ENCODE measurements at places on chromosomes 3 and 15. TPM values are rescaled to one million over a fixed set of nuclear protein-coding genes. Genes with fewer than 3 reads are reported as not detected.

Gene CELF6
- total RNA-seq = 1.5 TPM

Gene C3orf70
- 1.4 TPM for total RNA-seq

DNA sequence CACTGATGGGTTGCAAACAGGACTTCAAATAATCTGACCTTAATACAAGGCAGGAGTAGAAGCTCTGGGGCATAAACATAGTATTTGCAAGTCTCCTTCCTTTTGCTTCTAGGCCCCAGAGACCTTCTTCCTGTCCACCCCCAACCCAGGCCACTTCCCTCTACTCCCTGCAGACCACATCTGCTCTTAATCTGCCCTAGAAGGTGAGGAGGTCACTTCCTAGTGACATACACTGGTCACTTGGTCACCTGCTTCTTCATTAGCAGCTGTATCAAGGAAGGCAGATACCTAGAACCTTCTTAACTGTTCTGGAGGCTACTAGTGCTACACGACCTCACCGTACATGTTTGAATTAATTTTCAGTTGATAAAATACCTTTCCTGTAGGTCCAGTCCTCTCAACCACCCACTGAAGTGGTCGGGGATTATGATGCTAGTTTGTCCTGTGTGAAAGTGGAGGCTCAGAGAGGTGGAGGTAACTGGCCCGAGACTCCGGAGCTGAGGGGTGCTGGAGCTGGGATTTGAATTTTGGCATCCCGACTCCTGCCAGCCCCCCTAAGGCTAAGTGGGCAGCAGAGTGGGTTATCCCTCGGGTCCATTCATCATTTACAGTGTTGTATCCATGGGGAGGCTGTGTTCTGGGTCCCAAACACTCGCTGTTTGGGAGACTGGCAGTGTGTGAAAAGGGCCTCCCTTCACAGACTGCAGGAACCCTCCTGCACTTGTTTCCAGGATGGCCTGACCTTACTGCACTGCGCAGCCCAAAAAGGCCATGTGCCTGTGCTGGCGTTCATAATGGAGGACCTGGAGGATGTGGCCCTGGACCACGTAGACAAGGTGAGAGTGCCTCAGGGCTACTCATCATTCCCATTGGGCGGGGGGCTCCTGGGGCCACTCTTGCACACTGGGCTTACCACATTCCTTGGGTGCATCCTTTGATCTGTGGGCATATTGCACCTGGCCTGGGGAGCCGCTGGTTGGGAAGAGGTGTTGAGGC, 13.9 kb downstream of the ANKDD1A start:
- no peak for DNase-seq

- no peak for DNase-seq
Measured at GRCh38 chr3:197337656-197338055, 39.2 kb upstream of the DLG1 start.

Gene ZIC4
- not detected for total RNA-seq

- no peak for DNase-seq
Measured at GRCh38 chr3:107884719-107885460, 205.9 kb downstream of the CD47 start.

DNA sequence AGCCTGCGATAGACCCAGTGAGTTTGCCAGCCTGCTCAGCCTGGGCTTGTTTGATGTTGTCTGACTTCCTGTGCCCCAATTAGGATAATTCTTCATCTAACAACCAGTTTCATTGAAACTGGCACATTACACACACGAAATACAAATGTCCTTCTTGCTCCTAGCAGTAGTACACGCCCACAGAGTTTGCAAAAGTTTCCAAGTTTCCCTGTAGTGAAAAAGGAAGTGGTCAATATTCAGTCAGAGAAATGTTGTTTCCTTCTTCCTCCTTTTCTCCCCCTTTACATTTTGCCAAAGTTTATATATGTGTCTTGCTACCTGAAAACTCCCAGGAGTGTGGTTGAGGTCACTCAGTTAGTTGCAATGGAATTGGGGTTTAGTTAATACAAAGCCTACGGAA, 58.4 kb upstream of the LRTM1 start:
- DNase-seq = no peak

DNA sequence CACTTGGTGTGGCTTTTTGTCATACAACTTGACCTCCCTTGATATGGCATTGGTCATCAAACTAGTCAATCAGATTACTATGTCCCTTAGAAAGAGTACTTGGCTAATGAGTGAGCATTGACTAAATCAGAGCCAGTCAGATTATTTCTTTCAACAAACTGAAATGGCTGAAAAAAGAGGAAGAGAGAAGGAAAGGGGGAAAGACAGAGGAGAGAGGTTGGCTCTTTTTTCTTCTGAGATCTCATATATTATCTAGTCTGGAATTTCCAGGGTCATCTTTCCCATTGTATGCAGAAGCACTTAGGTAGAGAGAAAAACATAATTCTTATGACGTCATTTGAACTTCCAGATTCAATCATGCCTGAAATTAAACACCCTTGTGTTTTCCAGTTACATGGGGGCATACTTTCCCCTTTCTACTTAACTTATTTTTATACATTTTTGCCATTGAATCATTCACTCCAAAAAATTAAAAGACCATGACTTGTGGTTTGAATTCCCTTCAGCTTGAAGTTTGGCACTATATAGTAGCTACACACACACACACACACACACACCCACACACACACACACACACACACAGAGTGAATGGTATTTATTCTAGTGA, 387.8 kb downstream of the LSAMP start:
- DNase-seq = no peak

DNA sequence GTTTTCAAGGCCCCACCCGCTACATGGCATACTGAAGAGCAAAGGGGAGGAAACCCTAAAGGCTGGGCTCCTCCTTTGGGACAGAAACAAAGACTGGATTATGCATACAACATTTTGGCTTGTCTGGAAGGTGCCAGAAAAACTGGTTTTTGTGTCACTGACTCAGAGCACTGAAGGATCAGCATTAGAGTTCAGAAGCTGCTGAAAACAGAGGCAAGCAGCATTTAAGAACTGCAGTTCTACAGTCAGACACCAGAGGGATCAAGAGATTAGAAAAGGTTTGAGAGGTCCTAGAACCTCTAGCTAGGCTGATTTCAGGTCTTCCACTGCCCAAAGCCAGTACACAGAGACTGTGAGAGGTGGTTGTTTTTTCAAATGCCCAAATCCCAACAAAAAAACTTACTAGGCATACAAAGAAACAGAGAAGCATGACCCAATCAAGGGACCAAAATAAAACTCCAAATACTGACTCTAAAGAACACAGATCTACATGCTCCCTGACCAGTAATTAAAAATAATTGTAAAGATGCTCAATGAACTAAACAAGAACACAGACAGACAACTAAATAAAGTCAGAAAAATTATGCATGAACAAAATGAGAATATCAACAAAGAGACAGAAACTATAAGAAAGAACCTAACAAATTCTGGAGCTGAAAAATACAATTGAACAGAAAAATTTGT, 91.2 kb downstream of the SENP2 start:
- no peak for DNase-seq

DNA sequence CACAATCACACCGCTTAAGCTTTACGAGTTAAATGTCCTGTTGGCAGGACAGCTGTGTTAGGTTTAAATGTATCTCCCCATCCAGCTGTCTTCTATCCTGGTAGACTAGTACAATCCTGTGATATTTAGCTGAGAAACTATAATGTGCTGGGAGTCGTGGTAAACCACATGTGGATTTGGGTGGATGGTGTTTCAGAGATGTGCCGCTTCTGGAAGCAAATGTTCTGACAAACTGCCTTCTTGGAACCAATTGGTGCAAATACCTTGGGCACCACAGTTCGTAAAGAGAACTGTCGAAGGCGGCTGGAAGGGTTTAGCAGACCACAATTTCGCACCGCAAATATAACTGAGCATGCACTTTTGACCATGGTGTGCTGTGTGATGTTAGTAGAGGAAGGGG, 15.0 kb downstream of the SCG5 start:
- DNase-seq = no peak

- DNase-seq = no peak
Measured at GRCh38 chr3:152160350-152161011, 108.2 kb upstream of the MBNL1 start.

DNA sequence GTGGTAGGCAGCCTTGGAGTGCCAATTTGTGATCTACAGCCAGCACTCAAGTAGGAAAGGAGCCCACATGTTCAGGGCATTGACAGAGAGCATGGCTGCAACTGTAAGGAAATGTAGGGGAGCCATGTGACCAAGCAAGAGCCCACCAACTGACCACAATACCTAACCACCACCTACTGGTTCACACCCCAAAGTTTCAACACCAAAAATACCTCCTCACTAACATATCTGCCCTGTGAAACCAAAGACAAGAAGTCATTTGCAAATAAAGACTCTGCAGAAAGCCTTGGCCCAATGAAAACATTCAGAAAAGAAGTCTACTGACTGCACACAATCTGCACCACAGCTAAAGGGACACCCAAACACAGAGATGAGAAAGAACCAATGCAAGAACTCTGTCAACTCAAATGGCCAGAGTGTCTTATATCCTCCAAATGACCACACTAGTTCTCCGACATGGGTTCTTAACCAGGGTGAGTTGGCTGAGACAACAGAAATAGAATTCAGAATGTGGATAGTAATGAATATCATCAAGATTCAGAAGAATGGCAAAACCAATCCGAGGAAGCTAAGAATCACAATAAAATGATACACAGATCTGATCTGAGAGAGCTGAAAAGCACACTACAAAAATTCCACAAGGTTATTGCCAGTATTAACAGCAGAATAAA, 40.6 kb downstream of the SLC9C1 start:
- no peak for DNase-seq

Gene GNAT1
- not detected for total RNA-seq

- no peak for DNase-seq
Measured at GRCh38 chr3:72789786-72790185, 58.5 kb downstream of the SHQ1 start.

Gene GOLGA6D
- not detected for total RNA-seq

Gene RHO
- total RNA-seq = not detected

DNA sequence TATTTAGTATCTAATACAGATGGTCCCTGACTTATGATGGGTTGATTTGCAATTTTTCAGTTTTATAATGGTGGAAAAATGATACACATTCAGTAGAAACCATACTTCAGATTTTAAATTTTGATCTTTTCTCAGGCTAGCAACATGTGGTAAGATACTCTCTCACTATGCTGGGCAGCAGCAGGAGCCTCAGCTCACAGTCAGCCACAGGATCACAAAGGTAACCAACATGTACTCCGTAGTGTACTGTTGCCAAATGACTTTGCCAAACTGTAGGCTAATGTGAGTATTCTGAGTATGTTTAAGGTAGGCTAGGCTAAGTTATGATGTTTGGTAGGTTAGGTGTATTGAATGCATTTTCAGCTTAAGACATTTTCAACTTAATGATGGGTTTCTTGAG, 498.6 kb upstream of the DPPA4 start:
- DNase-seq = no peak

Gene ST8SIA2
- 3.0 TPM for total RNA-seq

Gene LRRC3B
- total RNA-seq = 0.10 TPM

DNA sequence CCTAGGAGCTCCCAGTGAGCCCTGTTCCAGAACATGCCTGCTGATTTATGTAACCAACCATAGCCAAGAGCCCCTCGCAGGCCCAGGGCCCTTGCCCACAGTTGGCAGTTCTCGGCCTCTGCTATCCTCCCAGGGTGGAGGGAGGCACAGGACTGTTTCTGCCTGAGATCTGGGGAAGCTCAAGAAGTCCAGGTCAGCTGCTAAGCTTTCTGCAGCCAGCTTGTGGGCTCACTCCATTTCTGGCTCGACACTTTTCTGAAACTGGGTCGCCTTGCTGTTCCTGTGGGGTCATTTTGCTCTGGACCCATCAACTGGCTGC, 72.5 kb upstream of the HERC1 start:
- DNase-seq = no peak

DNA sequence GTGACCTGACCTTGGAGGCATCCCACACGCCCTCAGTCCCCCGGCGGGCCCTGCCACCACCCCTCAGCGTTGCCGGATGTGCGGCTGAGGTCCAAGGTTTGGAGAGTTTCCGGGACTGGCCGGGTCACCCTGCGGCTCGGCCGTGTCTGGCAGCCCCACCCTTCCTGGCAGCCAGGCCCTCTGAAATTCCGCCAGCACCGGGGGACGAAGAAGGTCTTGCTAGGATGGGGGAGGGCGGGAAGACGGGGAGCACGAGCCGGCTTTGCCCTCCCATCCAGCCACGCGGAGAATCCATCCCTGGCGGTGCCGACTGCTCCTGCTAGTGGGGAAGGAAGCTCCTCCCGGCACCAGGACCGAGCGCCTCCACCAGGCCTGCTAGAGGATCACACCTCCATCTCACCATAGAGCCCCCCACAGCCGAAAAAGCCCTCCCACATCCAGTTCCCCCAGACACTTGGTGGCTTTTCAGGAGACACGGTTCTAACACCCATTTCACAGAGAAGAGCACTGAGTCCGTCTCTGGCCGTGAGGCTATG, 81.5 kb downstream of the CPN2 start:
- peak; percentile 92 for DNase-seq

DNA sequence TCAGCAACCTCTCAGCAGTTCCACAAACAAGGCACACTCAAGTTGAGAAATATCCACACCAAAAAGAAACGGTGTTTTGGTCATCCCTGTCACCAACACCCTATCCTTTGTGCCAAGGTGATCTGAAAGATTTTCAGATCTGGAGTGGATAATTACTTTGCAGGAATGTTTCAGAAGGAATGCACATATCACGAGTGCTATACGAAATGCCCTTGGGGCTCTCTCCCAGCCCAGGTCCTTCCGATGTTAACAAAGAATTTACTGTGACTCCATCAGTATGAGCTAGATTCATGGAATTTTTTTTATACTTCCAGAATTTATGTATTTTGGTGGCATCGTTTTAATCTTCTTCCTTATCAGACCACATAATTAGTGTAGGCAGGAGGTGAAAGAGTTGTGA, 105.0 kb downstream of the GRM7 start:
- no peak for DNase-seq

DNA sequence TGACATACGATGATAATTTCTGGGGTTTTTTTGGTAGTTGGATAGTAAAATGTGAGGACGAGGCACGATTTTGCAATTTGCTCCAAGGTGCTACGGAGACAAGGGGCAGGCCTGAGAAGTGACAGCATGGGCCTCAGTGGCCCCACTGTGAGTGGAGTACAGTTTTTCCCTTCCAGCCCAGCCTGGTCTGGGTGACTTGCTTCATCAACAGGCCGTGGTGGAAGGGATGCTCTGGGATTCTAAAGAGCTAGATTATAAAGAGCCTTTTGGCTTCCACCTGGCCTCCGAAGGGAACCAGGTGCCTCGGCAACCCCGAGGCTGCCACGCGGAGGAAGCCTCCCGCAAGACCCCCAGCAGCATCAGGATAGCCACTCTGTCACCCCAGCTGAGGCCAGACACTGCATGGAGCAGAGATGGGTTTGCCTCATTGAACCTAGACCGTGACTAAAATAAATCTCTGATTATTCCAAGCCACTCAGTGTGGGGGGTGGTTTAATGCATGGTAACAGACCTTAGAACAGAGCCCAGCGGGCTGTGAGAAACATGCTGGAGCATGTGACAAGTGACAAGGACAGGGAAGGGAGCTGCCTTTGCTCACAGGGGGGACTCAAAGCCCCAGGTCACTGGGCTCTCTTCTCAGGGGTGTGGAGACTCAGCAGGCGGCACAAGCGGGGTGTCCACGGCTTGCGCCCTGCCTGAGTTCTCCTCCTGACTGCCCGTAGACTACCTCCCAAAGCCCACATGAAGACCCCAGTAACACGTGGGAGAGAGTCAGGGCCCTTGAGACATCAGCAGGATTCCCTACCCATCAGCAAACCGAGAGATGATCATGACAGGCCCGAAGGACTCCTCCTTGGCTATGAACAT, 22.6 kb upstream of the SLC41A3 start:
- DNase-seq = no peak
